Cardiac muscle cell (in vitro differentiated cells and primary cell): ENCODE measurements at places on chromosomes 3 and 15.

DNA sequence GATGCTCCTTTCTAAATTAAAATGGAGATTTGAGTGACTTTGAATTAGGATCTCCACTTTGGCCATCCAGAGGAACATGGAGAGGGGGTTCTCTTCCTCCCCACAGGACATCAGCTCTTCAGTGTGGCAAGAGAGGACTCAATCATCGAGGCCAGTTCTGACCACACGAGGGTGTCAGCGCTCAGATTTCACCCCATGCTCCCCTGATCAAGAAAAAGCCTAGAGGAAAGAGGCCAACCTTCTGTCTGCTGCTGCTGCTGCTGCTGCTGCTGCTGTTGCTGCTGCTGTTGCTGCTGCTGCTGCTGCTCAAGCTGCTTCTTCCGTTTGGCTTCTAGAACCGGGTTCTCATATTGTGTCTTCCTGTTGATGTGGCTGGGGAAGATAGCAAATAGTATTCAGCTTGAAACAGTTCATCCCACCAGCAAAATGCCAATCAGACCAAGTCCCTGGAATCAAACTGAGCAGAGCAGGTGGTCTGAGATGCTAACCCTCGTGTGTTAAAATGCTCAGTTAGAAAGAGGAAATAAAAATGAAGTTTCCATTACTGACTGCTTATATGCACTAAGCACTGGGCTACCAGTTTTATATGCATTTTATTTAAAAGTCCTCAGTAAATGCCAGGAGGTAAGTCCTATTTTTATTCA lies 599.0 kb downstream of the MAGI1 start:
- H3K4me1 ChIP-seq: no peaks in the 10 kb centered on the region
- H3K36me3 ChIP-seq: peaks cover 4% of the 10 kb centered on the region
- no peaks in the 10 kb centered on the region for H3K27me3 ChIP-seq
- H3K27ac ChIP-seq: no peak overlapping the region
- H3K4me3 ChIP-seq: no peak overlapping the region

GRCh38 chr3:181941250-181941649 lies 229.5 kb downstream of the SOX2 start:
- no peaks in the 10 kb centered on the region for H3K36me3 ChIP-seq
- no peak overlapping the region for H3K4me3 ChIP-seq
- H3K27me3 ChIP-seq: no peaks in the 10 kb centered on the region
- DNase-seq: no peak

DNA sequence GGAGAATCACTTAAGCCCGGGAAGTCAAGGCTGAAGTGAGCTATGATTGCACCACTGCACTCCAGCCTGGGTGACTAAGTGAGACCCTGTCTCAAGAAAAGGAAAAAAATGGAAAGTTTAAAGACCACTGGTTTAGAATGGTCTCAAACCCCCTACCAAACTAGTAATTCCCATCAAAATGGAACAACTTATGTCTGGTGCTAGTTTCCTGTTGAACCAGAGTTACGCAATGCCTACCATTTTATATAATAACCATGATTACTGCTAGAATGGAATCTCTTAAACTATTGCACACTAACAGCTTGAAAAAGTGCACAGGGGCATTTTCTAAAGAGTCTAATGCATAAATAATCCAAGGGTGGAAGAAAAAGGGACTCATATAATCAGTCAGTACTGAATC lies 43.6 kb downstream of the DMXL2 start:
- no peaks in the 10 kb centered on the region for H3K4me1 ChIP-seq
- H3K36me3 ChIP-seq: no peaks in the 10 kb centered on the region
- H3K27ac ChIP-seq: no peak overlapping the region
- no peaks in the 10 kb centered on the region for H3K27me3 ChIP-seq
- peak; percentile 39 for DNase-seq
- no peak overlapping the region for H3K4me3 ChIP-seq

DNA sequence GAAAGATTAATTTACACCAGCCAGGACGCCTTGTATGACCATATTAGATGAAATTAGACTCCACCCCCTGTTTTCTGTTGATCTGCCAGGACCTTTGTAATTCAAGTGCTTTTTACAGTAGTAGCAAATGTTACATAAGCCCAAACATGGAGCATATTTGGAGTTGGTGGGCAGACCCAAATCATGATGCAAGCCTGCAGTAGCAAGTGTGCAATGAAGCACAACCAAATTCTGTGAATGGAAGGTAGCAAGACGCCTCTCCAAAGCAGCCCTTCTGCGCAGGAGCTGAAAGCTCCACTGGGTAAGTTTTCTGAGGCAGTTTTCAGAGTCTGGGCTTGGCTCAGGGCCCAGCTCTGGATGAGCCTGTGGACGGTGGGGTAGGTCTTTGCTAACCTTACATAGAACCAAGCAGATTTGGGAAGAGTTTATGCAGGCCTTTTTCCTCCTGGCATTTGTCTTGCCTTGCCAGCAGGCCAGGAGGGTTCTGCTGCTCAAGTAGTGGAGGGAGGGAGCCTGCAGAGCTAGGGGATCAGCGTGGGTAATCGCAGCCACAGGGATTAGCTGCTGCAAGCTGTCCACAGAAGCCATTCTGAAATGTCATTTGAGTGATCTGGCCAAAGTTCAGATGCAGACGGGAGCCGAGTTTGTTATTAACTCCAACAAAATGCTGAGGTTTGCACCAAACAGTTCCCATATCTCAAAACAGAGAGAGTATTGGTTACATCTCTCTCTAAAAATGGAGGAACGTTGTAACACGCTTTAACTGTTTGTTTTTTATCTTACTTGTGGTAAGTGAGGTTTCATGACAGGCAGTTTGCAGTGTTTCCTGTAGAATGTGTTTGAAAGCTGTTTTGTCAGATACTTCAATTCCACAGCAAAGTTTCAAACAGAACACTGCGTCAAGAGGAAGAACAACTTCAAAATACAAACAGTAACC lies 55.4 kb downstream of the PSMD6 start:
- peak overlapping the region; percentile 21 for H3K27ac ChIP-seq
- no peak overlapping the region for H3K4me3 ChIP-seq
- H3K4me1 ChIP-seq: peaks cover 51% of the 10 kb centered on the region

DNA sequence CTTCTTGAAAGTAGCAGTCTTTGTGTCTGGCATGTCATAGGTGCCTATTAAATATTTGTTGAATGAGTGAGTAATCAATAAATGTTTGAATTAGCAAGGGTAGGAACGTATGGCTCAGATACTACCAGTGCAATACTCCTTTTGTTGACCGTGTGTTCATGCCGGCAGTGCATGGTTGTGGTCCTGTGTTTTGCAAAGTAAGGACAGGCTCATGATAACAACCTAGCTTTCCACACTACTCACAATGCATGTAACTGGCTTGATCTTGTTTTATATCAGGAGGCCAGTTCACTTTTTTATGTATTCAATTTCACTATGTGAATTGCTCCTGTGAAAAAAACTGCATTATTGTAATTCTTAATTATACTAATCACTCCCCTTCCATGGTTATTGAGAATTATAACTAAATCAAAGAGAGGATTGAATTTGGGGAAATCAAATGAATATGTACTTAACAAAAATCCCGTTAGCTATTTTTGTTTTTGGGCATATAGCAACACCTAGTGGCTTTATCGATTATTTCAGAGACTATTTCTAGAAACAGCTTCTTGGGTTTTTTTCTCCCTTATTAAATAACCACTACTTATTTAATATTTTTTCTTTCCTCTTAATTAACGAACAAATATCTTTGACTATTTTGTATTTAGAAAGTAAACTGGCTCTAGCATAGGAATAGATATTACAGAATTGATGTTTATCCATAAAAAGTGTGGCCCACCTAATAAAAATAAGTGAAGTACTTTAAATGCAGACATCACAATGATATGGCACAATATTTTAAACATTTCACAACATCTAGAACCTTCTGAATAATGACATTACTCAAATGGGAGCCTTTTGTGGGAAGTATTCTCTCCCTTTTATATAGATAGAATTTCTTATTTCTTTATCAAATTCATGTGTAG lies 218.5 kb downstream of the BBX start:
- no peaks in the 10 kb centered on the region for H3K27me3 ChIP-seq
- peak; percentile 57 for DNase-seq
- H3K27ac ChIP-seq: no peak overlapping the region

DNA sequence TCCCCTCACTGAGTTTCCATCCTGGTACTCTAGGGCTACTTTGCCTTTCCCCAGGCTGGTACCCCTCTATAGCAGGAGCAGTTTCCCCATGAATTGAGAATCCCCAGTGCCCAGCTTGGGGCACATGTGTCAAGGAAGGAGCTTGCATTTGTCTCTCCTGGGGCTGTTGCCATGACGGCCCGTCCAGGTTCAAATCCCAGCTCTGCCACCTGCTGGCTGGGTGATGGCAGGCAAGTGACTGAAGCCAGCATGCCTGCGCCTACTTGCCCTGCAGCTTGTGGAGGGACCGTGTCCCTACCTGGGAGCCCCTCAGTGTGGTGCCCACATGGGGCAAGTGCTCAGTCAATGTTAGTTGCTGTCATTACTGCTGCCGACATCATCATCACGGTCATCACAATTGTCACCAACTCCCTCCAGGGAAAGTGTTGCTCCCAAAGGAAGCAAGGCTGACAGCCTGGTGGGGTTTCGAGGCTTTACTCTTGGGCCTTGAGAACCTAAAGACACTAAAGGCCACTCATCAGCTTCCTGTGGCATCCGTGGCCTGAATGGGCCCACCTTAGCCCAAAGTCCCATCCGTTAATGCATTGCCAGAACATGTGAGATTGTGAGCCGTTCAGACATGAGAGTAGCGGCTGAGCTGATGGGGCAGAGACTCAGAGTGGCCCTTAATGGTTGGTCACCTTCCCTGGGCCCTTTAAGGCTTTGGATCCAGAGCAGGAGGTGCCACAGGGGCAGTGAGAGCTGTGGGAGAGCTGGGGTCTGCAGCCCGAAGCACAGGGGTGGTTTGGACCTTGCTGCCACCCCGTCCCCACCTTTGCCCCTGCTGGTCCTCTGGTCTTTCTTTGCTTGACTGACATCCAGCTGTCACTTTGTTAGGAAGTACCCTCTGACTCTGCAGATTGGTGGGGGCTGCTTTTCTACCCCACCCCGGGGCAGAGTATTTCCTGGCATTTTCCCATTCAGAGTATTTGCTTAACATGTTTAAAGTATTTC lies 144.4 kb downstream of the DNAJB8 start:
- no peak overlapping the region for H3K27ac ChIP-seq
- DNase-seq: peak; percentile 60
- H3K27me3 ChIP-seq: no peaks in the 10 kb centered on the region
- H3K36me3 ChIP-seq: no peaks in the 10 kb centered on the region

- no peak overlapping the region for H3K27ac ChIP-seq
- no peaks in the 10 kb centered on the region for H3K27me3 ChIP-seq
- DNase-seq: no peak
- no peaks in the 10 kb centered on the region for H3K4me1 ChIP-seq
- H3K36me3 ChIP-seq: no peaks in the 10 kb centered on the region
- H3K4me3 ChIP-seq: no peak overlapping the region
These were observed 528.6 kb upstream of the LMCD1 start for GRCh38 chr3:7973006-7973405.

GRCh38 chr3:106257172-106257571 lies 388.4 kb upstream of the CBLB start:
- no peak overlapping the region for H3K27ac ChIP-seq
- H3K36me3 ChIP-seq: no peaks in the 10 kb centered on the region
- no peak overlapping the region for H3K4me3 ChIP-seq
- H3K27me3 ChIP-seq: no peaks in the 10 kb centered on the region

GRCh38 chr3:179882292-179882691 lies 154.4 kb downstream of the PEX5L start:
- DNase-seq: no peak
- no peaks in the 10 kb centered on the region for H3K27me3 ChIP-seq
- H3K4me1 ChIP-seq: no peaks in the 10 kb centered on the region
- H3K36me3 ChIP-seq: no peaks in the 10 kb centered on the region

- no peak overlapping the region for H3K27ac ChIP-seq
- no peak for DNase-seq
- H3K36me3 ChIP-seq: no peaks in the 10 kb centered on the region
- no peaks in the 10 kb centered on the region for H3K27me3 ChIP-seq
- H3K4me3 ChIP-seq: no peak overlapping the region
These were observed 22.9 kb downstream of the FOXP1 start for GRCh38 chr3:71560665-71561064.

DNA sequence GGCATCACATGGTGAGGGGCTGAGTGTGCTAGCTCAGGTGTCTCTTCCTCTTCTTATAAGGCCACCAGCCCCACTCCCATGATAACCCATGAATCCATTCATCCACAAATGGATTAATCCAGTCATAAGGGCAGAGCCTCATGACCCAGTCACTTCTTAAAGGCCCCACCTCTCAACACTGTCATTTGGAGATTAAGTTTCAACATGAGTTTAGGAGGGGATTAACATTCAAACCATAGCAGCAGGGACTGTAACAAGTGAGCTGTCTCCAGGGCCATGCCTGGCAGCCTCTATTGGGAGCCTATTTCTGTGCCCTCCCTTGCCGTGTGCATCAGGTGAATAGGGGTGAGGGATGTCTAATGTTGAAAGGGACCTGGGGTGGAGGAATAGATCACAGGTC lies 77.5 kb downstream of the CHRD start:
- H3K27ac ChIP-seq: no peak overlapping the region
- H3K27me3 ChIP-seq: no peaks in the 10 kb centered on the region
- H3K4me3 ChIP-seq: no peak overlapping the region
- H3K36me3 ChIP-seq: no peaks in the 10 kb centered on the region
- no peaks in the 10 kb centered on the region for H3K4me1 ChIP-seq

DNA sequence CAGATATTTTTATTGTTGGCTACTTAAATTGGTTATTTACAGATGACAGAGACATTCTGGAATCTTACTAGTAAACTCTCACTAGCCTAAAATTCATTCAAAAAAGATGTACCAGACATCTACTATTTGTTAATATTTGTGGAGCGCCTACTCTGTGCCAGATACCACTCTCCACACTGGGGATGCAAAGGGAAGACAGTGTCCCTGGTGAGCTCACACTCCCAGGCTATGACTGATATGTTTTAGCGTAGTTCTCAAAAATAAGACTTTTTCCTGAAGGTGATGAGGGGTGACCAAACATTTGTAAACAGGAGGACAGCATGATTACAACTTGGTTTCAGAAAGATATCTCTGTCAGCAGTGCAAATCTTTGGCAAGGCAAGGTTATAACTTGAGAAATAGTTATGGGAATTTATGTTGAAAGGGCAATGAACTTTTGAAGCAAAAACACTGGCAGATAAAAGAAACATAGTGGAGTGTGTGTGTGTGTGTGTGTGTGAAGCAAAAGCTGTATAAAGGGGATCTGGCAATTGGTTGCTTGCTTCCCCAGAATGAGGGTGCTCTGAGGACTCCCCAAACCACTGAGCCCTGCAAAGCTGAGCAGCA lies 51.2 kb downstream of the HACD2 start:
- no peaks in the 10 kb centered on the region for H3K27me3 ChIP-seq
- no peak for DNase-seq
- H3K27ac ChIP-seq: no peak overlapping the region
- H3K36me3 ChIP-seq: no peaks in the 10 kb centered on the region
- H3K4me3 ChIP-seq: no peak overlapping the region
- H3K4me1 ChIP-seq: no peaks in the 10 kb centered on the region

- H3K4me1 ChIP-seq: peaks cover 36% of the 10 kb centered on the region
- no peaks in the 10 kb centered on the region for H3K36me3 ChIP-seq
- no peak overlapping the region for H3K4me3 ChIP-seq
- DNase-seq: peak; percentile 77
These were observed 39.4 kb downstream of the WWTR1 start for GRCh38 chr3:149618151-149619123.

GRCh38 chr3:30518181-30518864 lies 88.1 kb upstream of the TGFBR2 start:
- no peak overlapping the region for H3K4me3 ChIP-seq
- no peaks in the 10 kb centered on the region for H3K4me1 ChIP-seq
- H3K27ac ChIP-seq: no peak overlapping the region
- H3K36me3 ChIP-seq: no peaks in the 10 kb centered on the region
